ENCODE measurements at places on chromosomes 4 and X. TPM values are rescaled to one million over a fixed set of nuclear protein-coding genes. Genes with fewer than 3 reads are reported as not detected.

LCORL gene
- total RNA-seq: 6.7 TPM

- peaks cover 20% of the 10 kb centered on the region for H3K4me1 ChIP-seq
- no peak overlapping the region for H3K27ac ChIP-seq
Observed at GRCh38 chr4:95549246-95550114, 707 bp upstream of the UNC5C start.

GRCh38 chr4:83556006-83556707, 20.2 kb downstream of the GPAT3 start:
- no peak overlapping the region for H3K4me3 ChIP-seq
- no peaks in the 10 kb centered on the region for H3K36me3 ChIP-seq
- H3K27ac ChIP-seq: no peak overlapping the region

DNA sequence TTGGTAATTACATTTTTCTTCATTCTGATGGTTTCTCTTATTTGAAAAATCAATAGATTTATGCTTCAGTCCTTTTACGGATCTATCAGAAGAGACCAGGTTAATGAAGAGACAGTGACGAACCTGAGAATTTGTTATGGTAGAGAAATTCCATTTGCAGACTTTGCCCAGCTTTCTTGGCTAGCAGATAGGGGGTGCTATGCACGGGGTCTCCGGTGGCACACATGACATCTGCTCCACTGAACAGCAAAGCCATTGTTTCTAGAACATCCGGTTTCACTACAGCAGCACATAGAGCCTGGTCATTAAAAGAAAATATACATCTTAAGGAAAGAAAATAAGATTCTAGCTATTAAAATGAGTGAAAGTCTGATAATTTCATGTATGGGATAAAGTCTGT, 85.1 kb downstream of the ARAP2 start:
- no peaks in the 10 kb centered on the region for H3K27me3 ChIP-seq
- peaks cover 8% of the 10 kb centered on the region for H3K4me1 ChIP-seq
- peaks cover 44% of the 10 kb centered on the region for H3K36me3 ChIP-seq
- H3K4me3 ChIP-seq: no peak overlapping the region

DNA sequence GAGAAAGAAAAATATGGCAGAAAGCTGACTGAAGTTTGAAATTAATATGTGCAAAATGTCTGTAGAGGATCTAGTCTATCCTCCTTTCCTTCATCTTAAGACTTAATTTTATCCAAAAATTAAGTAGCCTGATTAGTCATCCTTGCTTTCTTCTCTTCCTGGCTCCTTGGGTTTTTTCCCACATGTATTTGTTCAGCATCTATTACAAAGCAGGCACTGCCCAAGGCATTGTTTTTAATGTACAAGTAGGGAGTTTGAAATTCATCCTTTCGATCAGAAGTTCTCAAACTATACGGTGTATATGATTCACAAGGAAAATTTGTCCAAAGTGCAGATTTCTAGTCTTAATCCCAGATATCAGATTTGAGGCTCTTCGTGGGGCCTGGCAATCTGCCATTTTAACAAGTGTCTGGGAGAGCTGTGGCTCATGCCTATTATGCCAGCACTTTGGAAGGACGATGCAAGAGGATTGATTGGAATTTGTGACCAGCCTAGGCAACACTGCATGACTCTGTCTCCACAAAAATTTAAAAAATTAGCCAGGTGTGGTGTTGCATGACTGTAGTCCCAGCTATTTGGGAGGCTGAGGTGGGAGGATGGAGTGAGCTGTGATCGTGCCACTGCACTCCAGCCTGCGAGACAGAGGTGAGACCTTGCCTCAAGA, 19.4 kb upstream of the YTHDC1 start:
- no peak overlapping the region for H3K4me3 ChIP-seq
- H3K27ac ChIP-seq: no peak overlapping the region
- no peak for DNase-seq
- H3K4me1 ChIP-seq: peaks cover 14% of the 10 kb centered on the region
- H3K27me3 ChIP-seq: peaks cover 4% of the 10 kb centered on the region
- no peaks in the 10 kb centered on the region for H3K36me3 ChIP-seq

All from activated CD4-positive, alpha-beta T cell treated with anti-CD3 and anti-CD28 coated beads for 36 hours (primary cell).